ENCODE measurements at places on chromosomes 16 and 17.

GRCh38 chr16:21167929-21168602 lies 9.6 kb downstream of the LDAF1 start:
- DNase-seq = no peak

- no peak for DNase-seq
Observed at GRCh38 chr17:71432378-71433315, 688.2 kb upstream of the SOX9 start.

GRCh38 chr16:20874088-20874581 lies 26.0 kb downstream of the DCUN1D3 start:
- no peak for DNase-seq

- DNase-seq = no peak
Observed at GRCh38 chr17:37743875-37744632, 805 bp downstream of the HNF1B start.

DNA sequence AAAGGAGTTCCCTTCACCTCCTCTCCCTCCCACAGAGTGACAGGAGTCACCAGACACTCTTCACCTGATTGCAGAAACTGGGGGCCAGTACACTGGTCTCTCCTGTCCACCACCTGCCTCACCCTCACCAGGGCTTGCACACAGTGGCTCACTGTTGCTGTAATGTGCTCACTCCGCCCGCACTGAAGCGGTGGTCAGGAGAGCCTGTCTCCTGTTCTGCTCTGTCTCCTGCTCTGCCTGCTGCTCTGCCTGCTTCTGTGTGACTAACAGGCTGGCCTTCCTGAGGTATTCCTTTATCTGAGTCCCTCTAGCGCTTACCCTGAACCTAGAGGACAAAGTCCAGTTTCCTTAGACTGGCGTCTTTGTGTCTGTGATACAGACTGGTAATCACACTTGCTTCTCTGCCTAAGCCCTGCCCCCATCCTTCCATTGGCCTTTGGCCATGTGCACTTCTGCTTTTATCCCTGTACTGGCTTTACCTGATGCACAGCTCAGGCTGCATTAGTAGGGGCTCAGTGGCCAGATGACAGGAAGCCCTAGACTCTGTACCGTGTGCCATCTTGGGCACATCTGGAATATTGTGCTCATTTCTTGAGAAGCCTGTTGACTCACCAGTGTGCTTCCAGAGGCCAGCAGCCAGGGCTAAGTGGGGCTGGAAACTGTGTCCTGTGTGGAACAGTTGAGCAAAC lies 13.3 kb downstream of the PROCA1 start:
- DNase-seq = no peak

- DNase-seq = no peak
Observed at GRCh38 chr17:65595071-65595656, 33.7 kb upstream of the AXIN2 start.

GRCh38 chr16:4298761-4299522 lies 16.9 kb upstream of the GLIS2 start:
- DNase-seq = no peak

- no peak for DNase-seq
Observed at GRCh38 chr16:9447195-9447551, 355.7 kb downstream of the HAPSTR1 start.
